ENCODE measurements at places on chromosomes 5 and 9.

- no peak for DNase-seq
Measured at GRCh38 chr9:135105938-135106491, 18.5 kb downstream of the OLFM1 start.

DNA sequence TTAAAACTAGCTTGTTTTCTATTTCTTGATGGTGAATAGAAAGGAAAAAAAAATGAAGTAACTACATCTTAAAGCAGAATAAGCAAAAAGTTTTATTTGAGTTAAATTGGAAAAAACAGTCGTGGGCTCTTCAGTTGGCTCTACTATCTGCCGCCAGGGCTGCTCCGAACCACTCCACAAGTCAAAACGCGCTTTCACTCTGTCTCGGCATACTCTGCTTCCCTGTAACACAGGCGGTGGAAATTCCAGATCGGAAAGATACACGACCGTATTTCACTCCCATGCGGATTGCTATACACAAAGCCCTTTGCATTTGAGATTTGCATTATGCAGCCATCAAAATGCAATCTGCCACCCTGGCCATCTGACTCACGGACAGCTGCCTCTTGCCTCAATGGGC lies 505.6 kb downstream of the IRX1 start:
- DNase-seq, result no peak

DNA sequence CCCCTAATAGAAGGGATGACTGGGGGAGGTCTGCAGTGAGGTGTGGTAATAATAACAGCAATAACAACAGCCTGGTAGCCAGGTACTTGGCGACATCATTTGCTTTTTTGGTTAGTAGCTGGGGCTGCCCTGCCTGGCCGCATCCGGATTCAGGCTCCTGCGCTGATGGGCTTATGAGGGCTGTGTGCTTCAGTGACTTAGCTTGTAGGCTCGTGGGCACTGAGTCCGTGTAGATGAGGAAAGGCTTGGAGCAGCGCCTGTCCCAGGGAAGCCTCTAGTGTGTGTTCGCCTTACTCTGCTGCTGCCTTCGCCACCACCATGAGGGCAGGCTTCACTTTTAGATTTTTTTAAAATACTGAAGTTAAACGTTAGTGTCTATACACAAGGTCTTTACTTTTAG lies 4.5 kb downstream of the NDUFS6 start:
- DNase-seq, result no peak

DNA sequence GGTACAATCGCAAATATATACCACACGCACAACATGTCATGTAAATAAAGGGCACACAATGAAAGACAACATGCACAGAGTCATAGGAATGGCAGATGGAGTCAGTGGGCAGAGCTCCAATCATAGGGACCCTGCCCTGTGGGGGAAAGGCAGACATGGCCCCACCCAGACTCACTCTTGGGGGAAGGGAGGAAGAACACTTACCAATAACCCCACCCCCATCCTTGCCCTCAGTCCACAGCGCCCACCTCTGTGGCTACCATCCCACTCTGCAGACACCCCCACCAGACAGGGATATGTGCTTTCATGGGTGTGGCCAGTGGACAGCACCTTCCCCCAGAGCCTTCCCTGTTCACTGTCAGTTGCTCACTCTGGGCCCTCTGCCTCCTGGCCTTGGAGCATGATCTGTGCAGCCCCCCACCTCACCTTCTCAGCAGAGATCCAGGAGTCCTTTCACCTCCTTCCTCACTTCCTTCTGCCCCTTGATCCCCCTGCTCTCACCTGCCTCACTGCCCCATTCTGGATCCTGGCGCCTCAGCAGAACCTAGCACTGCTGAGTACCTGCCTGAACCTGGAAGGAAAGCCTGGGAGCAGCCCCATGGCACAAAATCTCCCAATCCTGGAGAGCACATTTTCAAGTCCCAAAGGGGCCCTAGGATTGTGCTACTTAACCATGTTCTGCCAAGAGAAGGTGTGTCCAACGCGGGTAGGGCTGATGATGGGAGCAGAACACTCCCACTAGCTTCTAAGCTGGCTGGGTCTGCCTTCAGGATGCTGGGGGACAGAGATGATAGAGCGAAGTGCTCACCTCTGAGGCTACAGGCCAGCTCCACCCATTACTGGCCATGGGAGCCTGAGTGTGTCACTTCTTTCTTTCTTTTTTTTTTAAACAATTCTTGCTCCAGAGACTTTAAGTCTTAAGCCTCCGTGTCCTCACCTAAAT lies 1.5 kb upstream of the PHF19 start:
- no peak for DNase-seq

DNA sequence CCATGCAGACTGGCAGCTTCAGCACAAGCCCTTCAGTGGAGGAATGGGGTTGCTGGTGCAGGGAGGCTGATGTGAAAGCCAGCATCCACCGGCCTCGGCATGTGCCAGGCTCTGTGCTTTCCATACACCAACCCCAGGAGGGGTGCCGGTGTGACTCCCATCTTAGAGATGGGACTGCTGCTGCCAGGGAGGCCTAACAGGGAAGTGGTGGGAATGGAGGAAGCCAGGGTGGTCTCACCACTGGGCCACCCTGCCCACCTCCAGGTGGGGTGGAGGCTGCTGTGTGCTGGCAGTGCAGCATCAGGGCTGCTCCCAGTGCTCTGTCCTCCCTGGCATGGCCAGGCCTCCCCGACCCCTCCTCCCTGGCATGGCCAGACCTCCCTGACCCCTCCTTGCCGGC lies 32.8 kb upstream of the PITX1 start:
- DNase-seq, result no peak

DNA sequence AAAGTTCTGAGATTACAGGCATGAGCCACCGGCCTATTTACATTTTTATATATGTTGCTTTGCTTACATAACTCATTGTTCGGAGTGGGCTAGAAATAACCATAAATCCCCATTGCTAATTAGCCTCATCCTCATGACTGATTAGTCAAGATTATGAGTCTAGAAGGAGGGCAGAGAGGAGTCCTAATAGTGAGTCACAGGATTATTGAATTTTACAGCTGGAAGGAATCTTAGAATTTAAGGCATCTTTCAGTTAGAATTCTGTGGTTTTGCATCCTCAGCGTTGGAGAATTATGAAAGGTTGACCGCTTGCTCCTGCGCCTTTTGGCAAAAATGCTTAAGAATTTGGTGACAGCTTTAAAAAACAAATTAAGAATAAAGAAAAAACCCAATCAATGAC lies 2.6 kb upstream of the PBX3 start:
- no peak for DNase-seq

- DNase-seq, result no peak
Measured at GRCh38 chr5:142156839-142157463, 48.4 kb downstream of the NDFIP1 start.

DNA sequence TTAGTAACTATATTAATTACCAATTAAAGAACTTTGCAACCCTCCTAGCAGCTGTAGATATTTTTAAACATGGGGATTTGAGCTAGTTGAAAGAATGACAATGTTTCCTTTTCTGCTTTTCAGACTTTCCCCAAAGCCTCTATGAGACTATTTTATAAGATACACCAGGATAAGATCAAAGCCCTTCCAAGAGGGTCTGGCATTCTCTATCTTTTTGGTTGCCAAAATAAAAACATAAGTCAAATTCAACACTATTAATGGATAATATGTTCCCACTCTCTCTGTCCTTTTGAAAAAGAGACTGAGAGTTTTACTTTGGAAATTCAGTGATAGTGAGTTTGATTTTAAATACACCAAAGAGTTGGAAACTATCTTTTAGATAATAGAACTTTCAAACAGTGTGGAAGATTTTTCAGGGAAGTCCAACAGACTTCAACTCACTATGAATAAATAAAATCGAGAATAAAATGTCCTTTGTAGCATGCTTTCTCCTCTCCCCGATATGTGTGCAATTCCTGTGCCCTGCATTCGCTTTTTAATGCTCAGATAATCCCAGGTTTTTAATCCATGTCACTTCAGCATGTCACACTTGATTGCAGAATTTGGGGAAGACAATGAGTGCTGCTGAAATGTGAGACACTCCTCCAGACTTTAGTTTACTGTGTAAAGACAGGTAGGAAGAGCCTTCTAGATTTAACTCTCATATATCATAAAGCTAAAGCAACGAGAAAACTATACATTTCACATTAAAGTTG lies 1095.7 kb upstream of the DMAC1 start:
- DNase-seq, result no peak

All from renal pelvis (tissue), 12 donors.